Progenitor cell of endocrine pancreas (in vitro differentiated cells): ENCODE measurements at places on chromosomes 1 and 21. TPM values are rescaled to one million over a fixed set of nuclear protein-coding genes. Genes with fewer than 3 reads are reported as not detected.

Gene CHIA
- not detected in 2 replicates for total RNA-seq

Gene OXCT2
- total RNA-seq: 0.38 TPM in 1 of 2 replicates, not detected in the other

Gene OR2T29
- total RNA-seq: not detected in 2 replicates

- H3K4me3 ChIP-seq: peak within 1 kb of the TSS; percentile 81
- H3K27ac ChIP-seq: peak within 1 kb of the TSS; percentile 91
- peak; percentile 19 for DNase-seq
- H3K4me1 ChIP-seq: peaks cover 10% of the 10 kb centered on the region
Observed at GRCh38 chr1:57423656-57424211, at the start of gene DAB1. Gene DAB1, minus strand, starts transcription at chr1:57424060. Its CDS starts 133,030 bp downstream, at chr1:57291030.

DNA sequence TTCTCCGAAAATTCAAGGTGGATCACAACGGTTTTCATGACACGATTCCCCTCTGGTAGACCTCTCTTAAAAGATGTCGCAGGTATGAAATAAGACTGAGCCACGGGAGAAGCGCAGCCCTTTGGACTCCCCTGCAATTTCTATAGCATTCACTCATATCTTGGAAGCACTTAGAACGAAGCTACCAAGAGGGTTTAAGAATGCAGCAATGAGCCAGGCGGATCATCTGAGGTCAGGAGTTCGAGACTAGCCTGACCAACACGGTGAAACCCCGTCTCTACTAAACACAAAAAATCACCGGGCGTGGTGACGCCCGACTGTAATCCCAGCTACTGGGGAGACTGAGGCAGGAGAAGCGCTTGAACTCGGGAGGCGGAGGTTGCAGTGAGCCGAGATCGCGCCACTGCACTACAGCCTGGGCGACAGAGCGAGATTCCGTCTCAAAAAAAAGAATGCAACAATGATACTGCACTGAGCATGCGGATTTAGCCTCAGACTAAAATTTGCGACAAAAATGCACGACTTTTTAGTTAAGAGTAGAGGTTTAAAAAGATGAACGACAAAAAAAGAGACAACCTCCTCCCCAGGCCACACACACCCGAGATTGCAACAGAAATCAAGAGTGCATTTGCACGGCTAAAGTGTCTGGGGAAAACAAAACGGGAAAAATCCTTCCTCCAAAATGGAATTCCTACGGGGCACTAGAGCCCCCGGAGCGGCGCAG is 743 bp downstream of the TOMM20 start:
- DNase-seq: no peak
- peaks cover 24% of the 10 kb centered on the region for H3K4me1 ChIP-seq
- peaks cover 18% of the 10 kb centered on the region for H3K36me3 ChIP-seq
- peak overlapping the region; percentile 91 for H3K4me3 ChIP-seq

- no peaks in the 10 kb centered on the region for H3K36me3 ChIP-seq
- H3K4me1 ChIP-seq: peaks cover 11% of the 10 kb centered on the region
- H3K4me3 ChIP-seq: no peak overlapping the region
- peaks cover 15% of the 10 kb centered on the region for H3K27me3 ChIP-seq
- H3K27ac ChIP-seq: no peak overlapping the region
Observed at GRCh38 chr1:202283991-202284390, 57.7 kb downstream of the UBE2T start.

DNA sequence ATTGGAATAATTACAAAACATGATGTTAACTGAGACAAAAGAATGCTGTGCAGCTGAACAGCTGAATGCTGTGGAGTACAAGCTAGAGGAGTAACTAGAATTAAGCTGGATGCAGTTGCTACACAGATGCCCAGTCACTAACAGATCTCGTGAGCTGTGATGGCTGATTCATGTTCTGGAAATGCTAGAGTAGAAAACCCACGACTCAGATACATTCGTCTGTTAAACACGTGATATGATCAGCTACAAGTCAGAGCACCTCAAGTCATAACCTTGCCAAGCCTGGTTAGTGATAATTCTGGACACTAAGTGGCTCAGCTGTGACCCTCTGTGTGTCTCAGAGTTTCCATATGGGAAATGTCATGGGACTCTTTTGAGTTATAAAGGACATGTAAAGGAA is 89.7 kb upstream of the ESRRG start:
- no peaks in the 10 kb centered on the region for H3K36me3 ChIP-seq
- peaks cover 54% of the 10 kb centered on the region for H3K27me3 ChIP-seq
- H3K4me1 ChIP-seq: peaks cover 7% of the 10 kb centered on the region
- no peak overlapping the region for H3K4me3 ChIP-seq
- H3K27ac ChIP-seq: no peak overlapping the region
- DNase-seq: no peak

DNA sequence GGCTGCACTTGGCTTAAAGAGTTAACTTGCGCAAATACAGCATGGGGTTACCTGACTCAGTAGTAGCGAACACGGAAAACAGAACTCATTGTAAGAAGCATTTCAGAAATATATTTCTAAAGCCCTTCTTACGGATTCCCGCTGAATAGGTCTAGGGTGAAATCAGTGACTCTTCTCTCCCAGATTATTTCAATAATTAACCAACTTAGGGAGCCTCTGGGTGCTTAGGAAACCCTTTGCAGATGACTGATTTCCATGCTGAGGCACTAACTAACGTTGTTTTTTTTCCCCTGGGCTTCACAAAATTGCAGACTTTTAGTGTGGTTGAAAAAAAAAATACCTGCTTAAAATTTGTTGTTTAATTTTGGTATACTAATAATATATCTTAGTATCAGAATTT is 40.3 kb downstream of the BTG3 start:
- no peak overlapping the region for H3K27ac ChIP-seq
- peaks cover 3% of the 10 kb centered on the region for H3K36me3 ChIP-seq

DNA sequence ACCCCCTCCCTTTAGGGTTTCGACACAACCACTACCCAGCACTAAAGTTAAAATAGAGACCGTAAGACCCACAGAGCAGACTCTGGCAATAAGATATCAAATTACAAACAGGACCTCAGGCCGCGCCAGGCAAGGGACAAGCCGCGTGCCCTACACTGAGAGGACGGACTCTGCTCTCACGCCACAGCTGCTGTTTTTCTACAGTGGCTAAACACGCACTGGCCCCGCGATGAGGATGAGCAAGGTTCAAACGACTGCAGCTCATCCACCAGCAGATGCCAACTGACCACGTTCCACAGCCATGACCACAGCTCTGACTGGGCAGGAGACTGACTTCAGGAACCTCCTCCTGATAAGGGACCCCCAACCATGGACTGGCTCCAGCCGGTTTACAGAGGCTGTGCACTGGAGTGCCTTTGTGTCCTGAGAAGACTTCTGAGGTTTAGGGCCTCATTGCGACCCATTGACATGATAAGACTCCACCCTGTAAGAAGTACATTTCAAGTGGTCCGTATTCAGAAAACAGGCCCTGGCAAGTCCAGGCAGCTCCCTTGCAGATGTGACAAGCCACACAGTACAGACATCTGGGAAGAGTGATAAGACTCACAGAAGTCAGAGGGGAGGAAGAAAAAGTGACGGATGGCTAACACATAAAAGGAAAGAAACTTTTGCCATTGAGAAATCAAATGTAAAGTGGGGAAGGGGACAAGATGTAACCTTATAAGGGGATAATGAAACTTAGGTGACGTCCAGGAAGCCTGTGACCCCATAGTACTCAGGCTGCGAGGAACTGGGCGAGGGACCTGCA is 1.5 kb upstream of the KRTAP10-6 start:
- no peak for DNase-seq
- no peaks in the 10 kb centered on the region for H3K36me3 ChIP-seq
- no peak overlapping the region for H3K4me3 ChIP-seq
- H3K27ac ChIP-seq: no peak overlapping the region

DNA sequence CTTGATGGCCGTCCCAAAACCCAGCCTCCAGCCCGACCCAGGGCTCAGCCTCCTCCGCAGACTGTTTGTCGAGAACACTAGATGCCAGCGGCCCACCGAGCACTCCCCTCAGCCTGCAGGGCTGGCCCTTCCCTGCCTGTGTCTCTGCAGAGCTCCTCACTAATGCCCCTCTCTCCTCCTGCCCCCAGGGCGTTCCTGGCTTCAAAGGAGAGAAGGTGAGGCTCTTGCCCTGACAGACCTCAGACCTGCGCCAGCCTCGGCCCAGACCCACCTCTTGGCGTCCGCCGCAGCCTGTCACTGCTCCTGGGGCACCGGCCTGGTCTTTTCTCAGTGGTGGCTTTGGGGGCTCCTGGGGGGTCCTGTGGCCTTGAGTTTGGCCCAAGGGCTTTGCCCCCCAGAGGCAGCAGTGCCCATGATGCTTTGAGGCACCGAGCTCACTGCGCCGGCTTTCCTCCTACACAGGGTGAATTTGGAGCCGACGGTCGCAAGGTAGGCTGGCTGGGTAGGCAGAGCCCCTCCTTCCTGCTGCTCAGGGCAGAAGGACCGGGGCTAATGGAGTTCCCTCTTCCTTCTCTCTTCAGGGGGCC is 18.4 kb downstream of the COL6A2 start:
- no peak overlapping the region for H3K27ac ChIP-seq
- DNase-seq: peak; percentile 9
- H3K27me3 ChIP-seq: no peaks in the 10 kb centered on the region
- no peaks in the 10 kb centered on the region for H3K4me1 ChIP-seq
- H3K4me3 ChIP-seq: no peak overlapping the region

- peak overlapping the region; percentile 88 for H3K4me3 ChIP-seq
- peak overlapping the region; percentile 99 for H3K27ac ChIP-seq
- H3K27me3 ChIP-seq: no peaks in the 10 kb centered on the region
- peaks cover 4% of the 10 kb centered on the region for H3K4me1 ChIP-seq
- peak; percentile 60 for DNase-seq
Observed at GRCh38 chr1:248873993-248874533, 15.2 kb upstream of the ZNF692 start.

GRCh38 chr1:2544875-2545640 is 11.1 kb upstream of the TNFRSF14 start:
- no peak overlapping the region for H3K27ac ChIP-seq
- H3K4me1 ChIP-seq: peaks cover 14% of the 10 kb centered on the region

GRCh38 chr1:230517786-230518185 is 91.7 kb upstream of the PGBD5 start:
- peaks cover 29% of the 10 kb centered on the region for H3K4me1 ChIP-seq
- no peaks in the 10 kb centered on the region for H3K36me3 ChIP-seq
- no peaks in the 10 kb centered on the region for H3K27me3 ChIP-seq
- peak overlapping the region; percentile 76 for H3K27ac ChIP-seq
